ENCODE measurements at places on chromosomes 2 and 18.

- no peak for DNase-seq
These were observed 28.1 kb upstream of the RASGRP3 start for GRCh38 chr2:33448220-33448899.

DNA sequence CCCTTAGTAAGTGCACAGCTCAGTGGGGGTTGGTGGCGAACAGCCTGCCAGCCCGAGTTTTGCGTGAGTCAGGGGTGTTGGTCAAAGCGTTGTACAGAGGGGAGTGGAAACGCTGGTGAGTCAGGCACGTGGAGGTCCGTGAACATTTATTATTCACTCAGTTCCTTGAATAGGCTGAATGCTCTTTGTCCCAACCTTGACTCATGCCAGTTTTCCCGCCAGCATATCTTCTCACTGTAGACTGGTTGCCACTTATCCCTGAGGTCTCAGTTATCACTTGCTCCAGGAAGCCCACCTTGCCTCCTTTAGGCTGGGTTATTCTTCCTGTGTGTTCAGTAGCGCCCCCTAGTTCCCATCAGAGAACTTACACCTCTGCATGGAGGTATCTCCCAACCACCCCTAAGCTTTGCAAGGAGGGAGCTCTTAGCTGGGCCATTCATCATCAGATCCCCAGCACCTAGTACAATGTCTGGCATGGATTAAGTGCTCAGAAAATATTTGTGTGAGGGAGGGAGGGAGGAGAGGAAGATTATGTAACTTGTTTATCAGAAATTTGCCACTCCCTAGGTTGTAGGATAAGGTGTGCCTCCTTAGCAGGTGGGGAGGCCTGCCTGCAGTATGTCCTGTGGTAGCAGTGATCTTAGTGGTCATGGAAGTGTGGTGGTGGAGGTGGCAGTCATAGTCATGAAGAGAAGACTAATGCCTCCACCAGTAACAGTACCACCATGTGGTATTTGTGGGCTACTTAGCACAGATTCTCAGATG is 72.1 kb downstream of the CABLES1 start:
- no peak for DNase-seq

DNA sequence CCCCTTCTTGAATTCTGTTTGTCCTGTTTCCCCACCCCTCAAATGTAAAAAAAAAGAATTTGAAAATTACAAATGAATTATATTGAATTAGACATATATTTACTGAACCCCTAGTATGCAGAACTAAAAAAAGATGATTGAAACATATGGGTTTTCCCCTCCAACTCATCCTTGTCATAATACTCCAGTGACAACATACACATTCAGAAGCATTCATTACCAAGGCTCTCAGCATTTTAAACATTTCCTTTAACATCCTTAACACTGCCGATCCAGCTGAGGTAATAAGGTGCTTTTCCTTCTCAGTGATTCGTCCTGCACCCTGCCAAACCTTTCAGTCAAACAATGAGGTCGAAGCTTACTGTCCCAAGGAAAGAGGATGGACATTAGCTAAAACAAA is 53.1 kb upstream of the DTNB start:
- no peak for DNase-seq

GRCh38 chr2:121663434-121663833 is 14.2 kb upstream of the CLASP1 start:
- no peak for DNase-seq

DNA sequence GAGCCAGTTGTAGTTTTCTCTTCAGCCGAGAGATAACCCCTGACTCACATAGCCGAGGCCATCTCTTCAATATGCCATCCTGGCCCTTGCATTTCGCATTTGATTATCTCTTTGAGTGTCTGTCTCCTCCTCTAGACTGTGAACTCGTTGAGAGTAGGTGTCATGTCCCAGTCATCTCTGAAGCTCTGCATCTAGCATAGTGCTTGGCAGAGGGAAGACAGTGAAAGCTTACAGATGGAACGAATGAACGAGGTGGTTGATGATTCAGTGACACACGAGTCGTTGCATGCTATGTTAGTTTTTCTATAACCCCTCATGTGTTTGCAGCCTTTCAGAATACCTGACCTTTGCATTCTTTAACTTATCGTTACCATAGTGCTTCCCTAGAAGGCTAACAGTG is 59.9 kb upstream of the CYRIA start:
- DNase-seq = no peak

DNA sequence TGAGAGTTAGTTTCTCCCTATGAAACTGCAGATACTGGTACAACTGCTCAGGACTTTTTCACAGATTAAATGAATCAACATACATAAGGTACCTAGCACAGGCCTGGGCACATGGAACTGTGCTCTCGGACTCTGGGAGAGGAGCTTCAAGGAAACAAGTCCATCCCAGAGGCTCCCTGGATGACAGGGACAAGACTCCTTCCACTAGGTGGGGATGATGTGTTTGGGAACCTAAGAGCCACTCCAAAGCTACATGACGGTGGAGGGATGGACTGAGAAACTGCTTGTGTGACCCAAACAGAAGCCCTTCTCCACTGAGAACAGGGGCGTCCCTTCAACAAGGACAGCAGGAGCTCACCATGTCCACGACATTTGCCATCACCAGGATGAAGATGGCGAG is 37.1 kb downstream of the CENPO start:
- DNase-seq = no peak

GRCh38 chr2:228747483-228747882 is 523.6 kb downstream of the PID1 start:
- no peak for DNase-seq

Measured in GM04503 (cell line).